ENCODE measurements at places on chromosomes 5 and 9. TPM values are rescaled to one million over a fixed set of nuclear protein-coding genes. Genes with fewer than 3 reads are reported as not detected.

Gene RANBP17
- total RNA-seq = 3.8 TPM

Gene DNLZ
- 12.3 TPM for total RNA-seq

DNA sequence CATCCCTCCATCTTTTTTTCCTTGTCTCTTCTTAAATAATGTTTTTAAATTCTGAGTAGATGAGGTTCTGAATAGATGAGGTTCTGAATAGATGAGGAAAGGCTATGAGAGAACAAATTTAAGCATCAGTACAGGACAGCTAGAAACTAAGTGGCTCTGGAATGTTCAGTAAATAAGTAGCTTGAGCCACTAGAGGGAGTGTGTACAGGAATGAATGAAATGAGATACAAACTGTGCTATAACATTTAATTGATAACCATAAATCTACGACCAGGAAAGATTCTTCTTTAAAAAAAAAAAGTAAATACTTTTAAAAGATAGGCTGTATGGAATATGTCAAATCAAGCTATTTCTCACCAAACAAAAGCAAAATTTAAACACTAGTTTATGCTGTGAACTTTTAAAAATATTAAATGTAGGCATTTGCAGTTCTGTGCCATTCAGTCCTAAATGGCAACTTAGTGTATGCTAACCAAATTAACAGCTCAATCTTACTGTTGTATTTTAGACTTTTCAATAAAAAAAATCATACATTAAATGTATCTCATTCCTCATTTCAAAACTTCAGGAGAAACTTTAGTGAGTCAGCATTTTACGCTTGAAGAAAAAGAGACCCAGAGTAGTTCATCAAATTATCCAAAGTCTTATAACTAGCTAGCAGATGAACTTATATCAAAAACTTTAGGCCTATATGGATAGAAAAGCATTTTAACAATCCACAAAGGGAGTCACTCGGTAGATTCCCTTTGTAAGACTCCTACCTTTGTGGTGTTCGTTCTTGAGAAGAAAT is 70.4 kb upstream of the SNX2 start:
- no peaks in the 10 kb centered on the region for H3K27me3 ChIP-seq
- H3K36me3 ChIP-seq = no peaks in the 10 kb centered on the region
- no peaks in the 10 kb centered on the region for H3K4me1 ChIP-seq
- H3K4me3 ChIP-seq = no peak overlapping the region
- peak; percentile 82 for DNase-seq

Gene GMCL2
- not detected for total RNA-seq

GRCh38 chr5:103891151-103891550 is 328.6 kb upstream of the NUDT12 start:
- H3K27me3 ChIP-seq = no peaks in the 10 kb centered on the region
- H3K36me3 ChIP-seq = no peaks in the 10 kb centered on the region
- DNase-seq = no peak
- H3K4me1 ChIP-seq = no peaks in the 10 kb centered on the region

Gene STC2
- 281 TPM for total RNA-seq

GRCh38 chr5:57199866-57200265 is 26.0 kb downstream of the GPBP1 start:
- H3K4me1 ChIP-seq = 0 out of 2 replicates have a peak, but pooled peaks cover under 1% of the 10 kb centered on the region
- H3K36me3 ChIP-seq = peaks cover 5% of the 10 kb centered on the region
- no peak for DNase-seq

Data from GM23248 (cell line).